Neuronal stem cell (in vitro differentiated cells): ENCODE measurements at places on chromosomes 2 and 18.

DNA sequence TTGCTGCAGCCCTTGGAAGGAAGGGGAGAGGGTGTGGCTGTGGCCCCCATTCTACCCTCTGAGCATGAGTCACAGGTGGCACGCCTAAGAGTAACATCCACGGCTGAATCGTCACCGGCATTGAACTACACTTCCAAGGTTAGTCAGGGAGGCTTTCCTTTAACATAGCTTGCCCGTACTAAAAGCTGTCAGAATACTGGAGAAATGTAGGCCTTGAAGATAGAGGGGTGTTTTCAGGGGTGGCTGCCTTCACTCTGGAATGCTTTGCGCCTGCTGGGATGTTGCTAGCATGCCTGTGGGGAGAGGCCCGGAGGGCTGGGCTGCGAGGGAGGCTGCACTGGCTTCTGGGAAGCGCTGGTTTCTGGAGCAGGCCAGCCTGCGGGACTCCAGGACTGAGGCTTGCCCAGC lies 333.7 kb downstream of the AGAP1 start:
- DNase-seq = no peak

GRCh38 chr18:23515911-23516546 lies 12.7 kb downstream of the RMC1 start:
- DNase-seq = peak; percentile 68

- DNase-seq = no peak
These were observed 180.3 kb downstream of the GCA start for GRCh38 chr2:162524192-162524591.

- DNase-seq = no peak
These were observed 32.3 kb downstream of the MYO5B start for GRCh38 chr18:50162486-50163304.

DNA sequence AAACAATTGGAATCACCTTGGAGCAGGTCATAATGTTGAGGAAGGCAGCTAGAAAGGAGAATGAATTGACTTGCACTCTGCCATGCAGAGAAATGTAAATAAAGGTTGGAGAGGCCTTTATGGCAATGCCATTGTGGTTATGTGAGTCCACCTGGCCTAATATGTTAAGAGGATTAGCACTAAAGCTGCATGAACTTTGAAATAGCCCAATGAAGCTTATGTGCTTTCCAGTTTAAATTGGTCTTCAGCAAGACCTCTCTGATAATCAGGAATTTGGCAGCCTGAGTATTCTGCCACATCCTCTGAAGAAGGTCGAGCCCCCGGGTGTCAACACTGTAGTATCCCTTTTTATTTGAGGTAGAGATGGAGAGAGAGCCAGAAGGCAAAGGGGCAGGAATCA lies 464.9 kb downstream of the CDH2 start:
- no peak for DNase-seq

DNA sequence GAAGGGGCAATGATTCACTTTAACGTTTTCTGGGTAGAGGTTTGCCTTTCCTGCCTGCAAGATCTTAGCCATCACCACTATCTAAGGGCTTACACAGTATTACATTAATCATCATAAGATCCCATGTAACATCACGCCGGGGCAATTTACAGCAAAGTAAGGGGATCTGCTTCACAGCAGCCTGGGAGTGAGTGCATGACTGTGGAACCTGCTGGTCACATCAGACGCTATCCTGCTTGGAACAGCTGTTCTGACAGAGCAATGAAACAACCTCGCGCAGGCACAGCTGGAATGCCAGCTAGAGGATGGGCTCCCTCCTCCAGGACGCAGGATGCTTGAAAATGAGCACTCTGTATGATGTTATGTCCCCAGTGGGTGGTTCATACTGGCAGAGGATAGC lies 89.0 kb downstream of the AOX1 start:
- no peak for DNase-seq

DNA sequence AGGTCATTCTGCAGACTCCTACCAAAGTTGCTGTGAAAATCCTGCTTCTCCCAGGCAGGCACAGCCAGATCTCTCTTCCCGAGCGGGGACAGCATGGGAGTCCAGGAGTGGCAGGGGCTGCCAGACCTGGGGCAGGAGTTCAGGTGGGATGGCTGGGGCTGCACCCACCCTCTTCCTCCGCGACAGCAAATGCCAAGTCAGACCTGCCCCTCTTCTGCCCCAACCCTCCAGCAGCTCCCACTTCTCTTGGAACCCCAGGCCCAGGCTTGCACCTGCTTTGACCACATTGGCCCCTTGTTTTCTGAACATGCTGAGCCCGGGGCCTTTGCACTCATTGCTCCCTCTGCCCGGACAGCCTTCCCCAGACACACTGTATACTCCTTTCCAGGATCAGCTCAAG lies 288.2 kb upstream of the HS6ST1 start:
- no peak for DNase-seq

DNA sequence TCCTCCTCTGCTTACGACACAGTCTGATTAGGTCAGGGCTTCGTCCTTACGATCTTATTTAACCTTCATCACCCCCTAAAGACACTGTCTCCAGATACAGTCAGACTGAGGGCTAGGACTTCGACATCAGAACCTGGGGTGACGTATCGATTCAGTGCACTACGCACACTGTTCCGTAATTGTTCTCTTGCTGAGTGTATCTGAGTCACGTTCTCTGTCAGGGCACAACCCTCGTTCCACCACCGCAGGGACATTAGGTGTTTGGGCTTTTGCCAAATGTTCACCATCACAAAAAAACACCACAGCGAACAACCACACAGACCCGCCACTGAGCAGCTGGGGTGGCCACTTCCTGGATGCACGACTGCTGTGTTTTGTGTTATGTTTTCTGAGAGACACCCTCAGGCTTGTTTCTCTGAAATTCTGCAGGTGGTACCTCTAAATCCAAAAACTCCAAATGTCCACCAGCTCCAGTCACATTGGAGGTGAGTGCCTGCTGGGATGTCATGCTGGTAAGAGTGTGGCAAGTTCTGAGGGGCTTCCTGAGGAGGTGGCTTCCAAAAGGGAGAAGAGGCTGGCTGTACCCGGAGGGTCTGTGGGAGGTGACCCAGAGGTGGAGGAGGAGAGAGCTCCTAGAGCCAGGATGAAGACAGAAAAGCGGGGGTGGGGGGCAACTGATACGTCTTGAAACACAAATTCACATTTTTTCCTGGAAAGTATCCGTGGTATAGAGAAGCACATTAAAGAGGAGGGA lies 66.6 kb downstream of the ADNP2 start:
- DNase-seq = no peak

DNA sequence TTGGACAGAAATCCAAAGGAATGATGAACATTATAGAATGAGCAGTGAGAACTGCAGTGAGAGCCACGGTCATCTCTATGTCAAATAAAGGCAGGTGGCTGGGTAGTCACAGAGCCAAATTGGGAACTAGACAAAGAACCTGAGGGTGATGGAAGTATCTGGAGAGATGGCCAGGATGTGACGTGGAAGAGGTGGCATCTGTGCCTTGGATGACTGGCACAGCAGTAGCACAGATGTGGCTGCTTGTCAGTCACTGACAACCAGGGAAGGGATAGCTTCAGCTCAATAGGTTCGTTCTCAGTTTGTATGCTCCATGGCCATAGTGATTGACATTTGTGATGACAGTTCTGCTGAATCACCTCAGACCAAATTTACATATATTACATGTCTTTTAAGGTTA lies 172.3 kb downstream of the PARD3B start:
- no peak for DNase-seq
